Inflammatory macrophage (primary cell): ENCODE measurements at places on chromosomes 12 and 14.

GRCh38 chr14:95998656-95999055 lies 40.5 kb upstream of the C14orf132 start:
- DNase-seq, result no peak

DNA sequence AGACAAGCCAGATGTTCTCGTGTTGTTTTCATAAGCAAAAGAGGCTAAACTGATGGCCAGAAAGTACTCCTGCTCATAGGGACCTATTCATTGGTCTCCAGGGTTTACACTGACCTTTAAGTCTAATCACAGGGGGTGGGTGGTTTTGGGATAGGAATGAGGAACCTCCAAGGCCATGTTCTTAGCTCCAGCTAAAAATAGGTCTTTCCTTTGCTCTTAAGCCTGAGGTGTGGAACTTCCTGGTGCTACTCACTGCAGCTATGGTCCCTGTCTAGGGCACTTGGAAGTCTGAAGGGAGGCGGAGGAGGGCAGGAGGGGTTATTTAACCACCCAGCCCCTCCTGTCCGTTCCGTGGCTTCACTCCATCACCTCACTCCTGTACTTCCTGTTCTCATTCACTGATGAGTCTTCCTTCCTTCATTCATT lies 18.6 kb downstream of the GPRC5A start:
- DNase-seq, result peak; percentile 20

DNA sequence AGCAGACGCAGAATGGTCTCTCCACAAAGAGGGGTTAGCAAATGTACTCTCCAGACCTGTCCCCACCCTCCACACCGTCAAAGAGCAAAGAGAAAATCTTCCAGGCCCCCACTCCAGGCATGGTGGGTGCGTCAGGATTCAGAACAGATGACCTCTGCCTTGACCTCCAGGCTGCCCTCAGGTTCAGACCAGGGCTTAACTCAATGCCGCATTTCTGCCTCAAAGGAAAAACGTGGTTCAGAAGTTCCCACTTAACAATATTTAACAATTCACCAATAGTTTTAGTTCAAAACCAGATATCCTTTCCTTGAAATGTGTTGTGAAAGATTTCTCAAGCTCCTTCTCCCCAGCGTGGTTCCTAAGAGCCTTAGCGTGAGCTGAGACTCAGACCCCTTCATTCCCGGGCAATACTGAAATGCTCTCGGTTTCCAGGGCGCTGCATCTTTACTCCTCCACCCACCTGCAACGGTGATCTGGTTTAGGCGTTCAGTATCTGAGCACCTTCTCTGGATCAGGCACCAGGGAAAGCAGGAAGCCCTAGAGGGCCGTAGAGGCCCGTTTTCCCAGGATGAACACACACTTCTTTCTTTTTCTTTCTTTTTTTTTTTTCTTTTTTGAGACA lies 22.9 kb downstream of the HSP90AA1 start:
- no peak for DNase-seq

DNA sequence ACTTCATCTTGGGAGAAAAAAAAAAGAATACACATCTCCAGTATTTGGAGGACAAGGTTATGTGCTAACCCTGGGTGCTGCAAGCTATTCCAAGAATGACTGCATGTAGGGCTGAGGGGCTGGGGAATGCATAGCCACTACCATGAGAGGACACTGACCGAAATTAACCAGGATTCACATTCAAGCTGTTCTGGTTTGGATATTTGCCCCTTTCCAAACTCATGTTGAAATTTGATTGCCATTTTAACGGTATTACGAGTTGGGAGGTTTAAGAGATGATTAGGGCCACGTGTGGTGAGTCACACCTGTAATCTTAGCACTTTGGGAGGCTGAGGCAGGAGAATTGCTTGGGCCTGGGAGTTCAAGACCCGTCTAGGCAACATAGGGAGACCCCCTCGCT lies 18.5 kb upstream of the MARK3 start:
- no peak for DNase-seq

- no peak for DNase-seq
Observed at GRCh38 chr12:32201976-32202375, 95.3 kb downstream of the BICD1 start.

GRCh38 chr12:6772331-6772695 lies at the start of gene LAG3:
TSS of gene LAG3 (plus strand) at chr12:6772520. CDS start at chr12:6772853, 333 bp downstream.
- DNase-seq, result no peak

DNA sequence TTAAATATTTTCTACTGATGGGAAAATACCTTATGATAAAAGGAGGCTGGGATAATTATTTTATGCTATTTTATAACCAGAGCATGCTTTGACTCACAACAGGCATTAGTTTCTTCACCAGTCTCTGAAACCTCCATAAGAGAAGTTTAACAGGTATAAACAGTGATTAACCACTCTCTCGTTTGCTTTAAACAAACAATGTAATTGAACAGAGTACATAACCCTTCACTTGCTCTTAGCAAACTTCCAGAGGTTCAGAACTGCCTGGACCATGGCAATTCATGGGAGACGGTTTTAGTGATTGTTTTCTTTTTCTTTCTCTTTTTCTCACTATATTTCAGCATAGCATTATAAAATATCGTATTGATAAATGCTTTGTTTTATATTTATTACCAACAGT lies 35.3 kb downstream of the CFAP251 start:
- DNase-seq, result no peak

GRCh38 chr12:13980538-13981295 lies 685 bp downstream of the GRIN2B start:
- no peak for DNase-seq

GRCh38 chr14:99667821-99668220 lies 16.3 kb upstream of the CYP46A1 start:
- DNase-seq, result peak; percentile 3

GRCh38 chr12:12443431-12443878 lies 86.6 kb downstream of the BORCS5 start:
- no peak for DNase-seq
